ENCODE measurements at places on chromosomes 16 and 17.
A peak's percentile ranks its signal among the peaks of the same experiment; 100 is the strongest.

DNA sequence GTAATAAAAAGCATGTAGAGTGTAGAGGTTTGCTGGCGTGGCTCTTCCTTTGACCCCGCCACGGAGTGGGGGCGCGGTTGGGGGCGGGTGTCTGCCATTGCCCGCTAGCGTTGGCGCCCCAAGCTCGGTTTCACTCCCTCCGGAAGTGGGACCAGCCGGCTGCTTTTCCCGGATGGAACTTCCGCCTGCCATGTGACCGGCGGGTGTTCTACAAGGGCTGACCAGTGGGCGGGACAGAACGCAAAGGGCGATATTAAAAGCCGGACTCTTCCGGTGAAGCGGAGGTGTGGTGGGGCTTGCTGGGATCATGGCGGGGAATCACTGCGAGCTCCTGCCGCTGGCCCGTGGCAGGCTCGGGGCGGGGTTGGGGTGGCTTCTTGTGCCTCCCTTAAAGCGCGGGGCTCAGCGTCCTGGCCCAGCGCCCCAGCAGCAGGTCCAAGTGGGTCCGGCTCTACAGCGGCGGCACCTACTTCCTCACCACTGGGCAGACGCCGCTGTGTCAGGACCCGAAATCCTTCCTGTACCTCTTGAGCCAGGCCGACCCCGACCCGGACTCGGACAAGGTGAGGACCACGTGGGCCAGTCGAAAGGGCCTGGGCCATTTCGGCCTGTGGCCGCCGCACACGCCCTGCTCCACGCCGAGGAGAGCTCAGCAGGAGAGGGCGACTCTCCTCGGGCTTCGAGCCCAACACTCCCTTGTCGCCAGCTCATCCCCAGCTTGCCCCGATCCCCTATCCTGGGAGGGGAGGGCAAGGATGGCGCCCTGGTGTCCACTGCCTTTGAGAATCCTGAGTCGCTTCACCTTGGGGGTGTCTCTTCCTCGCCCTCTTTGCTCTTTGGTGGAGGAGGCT is 65.6 kb downstream of the PDPK1 start:
- peak; percentile 20 for DNase-seq

DNA sequence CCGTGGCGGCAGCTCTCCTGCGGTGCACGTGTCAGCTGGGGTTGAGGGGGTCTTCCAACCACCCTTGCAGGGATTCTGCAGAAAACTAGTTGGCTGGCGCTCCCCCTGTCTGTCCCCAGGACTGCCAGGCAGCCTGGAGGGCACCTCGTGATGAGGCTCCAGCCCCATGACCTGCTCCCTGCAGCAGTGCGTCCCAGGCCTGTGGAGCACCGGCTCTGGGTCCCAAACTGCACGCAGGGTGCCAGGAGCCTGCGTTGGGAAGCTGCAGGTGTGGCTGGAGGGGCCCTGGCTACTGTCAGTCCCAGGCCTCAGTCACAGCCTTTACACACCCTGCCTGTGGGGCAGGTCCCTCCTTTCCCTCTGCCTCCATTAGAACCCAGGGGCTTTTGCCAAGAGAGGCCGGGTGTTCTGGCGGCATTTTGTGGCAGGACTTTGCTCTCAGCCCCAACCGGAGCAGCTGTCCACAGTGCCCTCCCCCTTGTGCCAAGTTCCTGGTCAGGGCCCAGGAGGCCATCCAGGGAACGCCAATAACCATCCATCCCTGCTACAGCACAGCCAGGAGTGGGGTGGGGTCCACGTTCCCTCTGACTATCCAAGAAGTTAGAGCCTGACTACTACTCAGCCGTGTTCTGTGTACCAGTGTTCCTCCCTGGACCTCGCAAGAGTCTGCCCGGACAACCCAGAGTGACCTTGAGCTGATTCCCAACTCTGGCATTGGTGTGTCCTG is 9.2 kb downstream of the CHMP6 start:
- no peak for DNase-seq

DNA sequence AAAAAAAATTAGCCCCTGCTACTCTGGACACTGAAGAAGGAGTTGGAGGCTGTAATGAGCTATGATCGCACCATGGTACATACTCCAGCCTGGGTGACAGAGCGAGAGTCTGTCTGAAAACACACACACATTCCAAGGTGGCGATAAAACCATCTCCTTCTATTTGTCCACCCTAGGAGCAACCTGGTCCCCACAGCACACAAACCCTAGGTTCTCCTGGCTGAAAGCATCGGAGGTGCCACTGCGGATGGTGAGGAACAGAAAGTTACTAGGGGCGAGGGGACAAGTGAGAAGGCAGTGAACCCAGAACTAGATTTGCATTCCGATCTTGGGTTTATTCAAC is 1.4 kb upstream of the ECI1 start:
- DNase-seq: no peak

- DNase-seq: no peak
Observed at GRCh38 chr17:33864758-33865229, 390.3 kb upstream of the CCL2 start.

- DNase-seq: no peak
Observed at GRCh38 chr17:2681650-2682049, 29.9 kb downstream of the CLUH start.

- DNase-seq: no peak
Observed at GRCh38 chr16:57473176-57473840, 10.8 kb downstream of the POLR2C start.

GRCh38 chr17:64335486-64335885 is 55.2 kb downstream of the PECAM1 start:
- DNase-seq: no peak

DNA sequence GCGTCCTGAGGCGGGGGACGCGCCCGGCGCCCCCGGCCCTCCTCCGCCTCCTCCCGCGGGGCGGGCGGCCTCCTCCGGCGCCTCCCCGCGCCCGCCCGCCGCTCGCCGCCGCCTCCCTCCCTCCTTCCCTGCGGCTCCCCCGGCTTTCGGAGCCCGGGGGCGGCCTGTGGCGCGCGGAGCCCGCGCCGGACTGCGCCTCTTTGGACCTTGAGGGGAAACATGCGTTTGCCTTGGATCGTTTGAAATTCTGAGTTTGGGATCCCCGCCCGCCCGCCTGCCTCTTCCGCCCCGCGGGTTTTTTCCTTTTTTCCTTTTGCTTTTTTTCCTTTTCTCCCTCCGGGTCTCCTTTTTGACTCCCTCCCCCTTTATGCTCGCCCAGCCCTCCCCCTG is 390 bp downstream of the ZNRF1 start:
- DNase-seq: peak; percentile 25

DNA sequence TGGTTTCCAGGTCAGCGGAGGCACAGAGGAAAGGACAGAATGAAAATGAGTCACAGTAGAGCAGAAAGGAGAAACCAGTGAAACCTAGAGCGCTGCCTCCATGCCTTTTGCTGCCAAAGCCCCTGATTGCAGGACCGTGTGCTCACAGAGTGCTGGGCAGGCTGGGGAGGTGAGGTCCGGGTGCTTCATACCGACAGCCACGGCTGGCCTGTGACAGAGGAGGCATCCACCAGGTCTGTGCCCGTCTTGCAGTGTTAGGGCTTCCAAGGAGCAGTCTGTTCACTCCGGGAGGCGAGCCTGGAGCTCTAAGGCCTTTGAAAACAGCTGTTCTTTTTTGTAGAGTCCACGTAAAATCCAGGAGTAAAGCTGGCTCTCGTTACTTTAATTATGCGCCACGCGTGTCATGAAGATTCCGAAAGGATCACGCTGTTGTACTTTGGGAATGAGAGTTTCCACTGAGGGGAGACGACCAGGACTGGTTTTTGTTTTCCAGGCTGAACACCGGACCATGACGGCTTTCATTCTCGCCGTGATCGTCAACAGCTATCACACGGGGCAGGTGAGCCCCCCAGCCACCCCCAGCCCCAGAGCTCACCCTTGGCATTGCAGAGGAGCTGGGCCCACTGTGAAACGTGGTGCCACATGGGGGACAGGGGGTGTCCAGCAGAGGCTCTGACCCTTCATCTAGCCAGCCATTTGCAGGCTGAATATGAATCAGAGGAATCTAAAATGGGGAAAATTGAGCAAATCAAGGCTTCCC is 108.5 kb upstream of the CHMP6 start:
- DNase-seq: no peak

DNA sequence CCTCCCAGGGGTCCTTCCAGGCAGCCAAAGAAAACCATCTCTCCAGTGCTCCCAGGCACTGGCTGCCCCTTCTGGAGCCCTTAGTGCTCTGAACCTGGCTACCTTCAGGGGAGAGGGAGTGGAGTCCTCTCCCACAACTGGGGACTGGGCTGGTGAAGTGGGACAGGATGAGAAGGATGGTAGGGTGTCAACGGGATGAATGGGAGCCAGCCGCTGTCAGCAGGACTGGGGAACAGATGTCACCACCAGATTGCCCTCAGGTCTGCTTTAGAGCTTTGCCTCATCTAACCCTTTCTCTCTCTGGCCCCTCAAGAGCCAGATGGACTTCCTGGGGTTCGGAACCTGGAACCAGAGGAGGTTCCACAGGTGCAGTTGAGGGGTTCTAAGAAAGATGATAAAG is 488 bp upstream of the SEBOX start:
- no peak for DNase-seq

GRCh38 chr17:43028221-43028861 is 3.3 kb downstream of the RND2 start:
- no peak for DNase-seq
